Retina (tissue), 1 donor: ENCODE measurements at places on chromosomes 16 and 17.

DNA sequence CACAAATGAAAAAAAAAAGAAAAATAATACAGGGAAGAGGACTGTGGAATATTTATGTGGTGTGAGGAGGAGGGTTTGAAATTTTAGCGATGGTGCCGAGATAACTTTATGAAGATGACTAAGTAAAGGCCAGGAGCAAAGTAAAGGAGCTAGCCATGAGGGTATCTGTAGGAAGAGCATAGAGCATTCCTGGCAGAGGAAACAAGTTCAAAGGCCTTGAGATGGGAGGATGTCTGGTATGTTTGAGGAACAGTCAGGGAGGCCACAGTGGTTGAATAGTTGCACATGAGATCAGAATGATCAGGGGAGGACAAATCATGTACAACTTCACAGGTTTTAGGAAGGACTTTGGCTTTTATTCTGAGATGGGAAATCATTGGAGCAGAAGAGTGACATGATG lies 4.2 kb downstream of the CYB5B start:
- DNase-seq: no peak

GRCh38 chr17:48594538-48595277 lies 1.1 kb upstream of the HOXB5 start:
- no peak for DNase-seq

DNA sequence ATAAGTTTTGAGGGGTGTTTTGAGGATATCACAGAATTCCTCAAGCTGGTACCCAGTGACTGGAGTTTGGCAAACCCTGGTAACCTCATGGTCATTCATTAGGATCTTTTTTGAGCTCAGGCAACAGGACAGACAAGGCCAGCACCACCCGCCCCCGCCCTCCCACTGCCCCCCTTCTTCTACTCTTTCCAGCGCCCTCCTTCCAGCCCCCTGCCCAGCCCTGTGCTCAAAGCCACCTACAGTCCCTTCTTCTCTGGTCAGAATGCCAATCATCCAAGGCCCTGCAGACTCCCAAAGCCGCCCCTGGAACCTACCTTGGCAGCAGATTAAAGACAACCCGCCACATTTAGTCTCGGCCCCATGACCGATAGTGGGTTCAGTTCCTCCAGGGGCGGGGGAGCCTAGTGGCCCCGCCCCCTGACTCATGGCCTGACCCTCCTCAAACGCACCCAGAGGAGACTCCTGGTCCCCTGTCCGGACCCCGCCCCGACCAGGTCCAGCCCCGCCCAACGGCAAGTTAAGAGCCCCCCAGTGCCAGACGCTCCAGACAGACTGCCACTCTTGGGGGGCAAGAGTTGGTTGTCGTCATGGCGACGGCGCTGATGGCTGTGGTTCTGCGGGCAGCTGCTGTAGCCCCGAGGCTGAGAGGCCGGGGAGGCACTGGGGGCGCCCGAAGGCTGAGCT lies at the start of gene NAGS:
TSS of gene NAGS (plus strand) at position 546 of the 684 bp plus-strand sequence. CDS start at position 588, 42 bp downstream.
- DNase-seq: no peak

GRCh38 chr17:74019271-74019670 lies 184.2 kb upstream of the RPL38 start:
- DNase-seq: no peak

DNA sequence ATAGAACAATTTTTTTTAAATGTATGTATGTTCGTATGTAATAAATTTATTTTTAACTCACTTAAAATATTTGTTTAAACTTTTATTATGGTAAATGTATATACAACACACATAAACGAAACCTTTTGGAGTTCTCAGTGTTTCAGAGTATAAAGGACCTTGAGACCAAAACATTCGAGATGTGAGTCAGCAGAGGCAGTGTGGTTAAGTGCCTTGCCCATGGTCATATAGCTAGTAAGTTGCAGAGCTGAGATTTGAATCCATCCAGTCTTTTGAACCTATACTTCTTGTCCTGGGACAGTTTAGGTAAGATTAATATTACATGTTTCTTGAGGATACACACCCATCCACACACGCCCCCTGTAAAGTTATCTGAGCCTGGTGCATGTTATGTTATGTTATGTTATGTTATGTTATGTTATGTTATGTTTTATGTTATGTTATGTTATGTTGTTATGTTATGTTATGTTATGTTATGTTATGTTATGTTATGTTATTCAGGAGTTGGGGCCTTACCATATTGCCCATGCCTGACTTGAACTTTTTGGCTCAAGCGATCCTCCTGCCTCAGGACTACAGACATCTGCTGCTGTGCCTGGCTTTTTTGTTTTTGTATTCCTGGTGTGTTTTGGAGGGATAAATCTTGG lies 41.8 kb downstream of the TNRC6A start:
- DNase-seq: no peak

GRCh38 chr16:65480281-65481091 lies 358.6 kb upstream of the CDH11 start:
- DNase-seq: peak; percentile 65
